Activated CD4-positive, CD25-positive, alpha-beta regulatory T cell (primary cell): ENCODE measurements at places on chromosomes 2 and 18.

DNA sequence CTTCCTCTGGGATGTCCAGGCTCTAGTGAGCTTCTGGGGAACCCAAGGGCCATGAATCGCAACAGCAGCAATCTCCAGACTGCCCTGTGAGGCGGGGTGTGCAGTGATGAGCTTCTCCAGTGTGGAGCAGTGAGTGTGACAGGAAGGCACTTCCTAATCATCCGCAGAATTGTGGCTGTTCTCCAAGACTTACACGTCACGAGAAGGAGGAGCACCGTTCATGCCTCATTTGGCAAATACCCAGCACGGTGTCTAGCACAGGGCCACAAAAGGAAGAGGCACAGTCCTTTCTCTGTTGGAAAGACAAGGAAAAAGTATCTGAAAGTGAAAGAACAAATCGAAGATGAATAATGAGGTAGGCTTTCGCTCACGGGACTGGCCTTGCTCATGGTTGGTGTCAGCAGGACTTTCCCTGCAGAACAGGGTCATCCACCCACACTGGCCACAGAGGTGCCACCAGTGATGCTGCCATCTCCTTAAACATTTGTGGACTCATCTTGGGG is 125.1 kb upstream of the HAAO start:
- no peak for DNase-seq

GRCh38 chr2:174473796-174474195 is 13.0 kb downstream of the GPR155 start:
- no peak for DNase-seq

DNA sequence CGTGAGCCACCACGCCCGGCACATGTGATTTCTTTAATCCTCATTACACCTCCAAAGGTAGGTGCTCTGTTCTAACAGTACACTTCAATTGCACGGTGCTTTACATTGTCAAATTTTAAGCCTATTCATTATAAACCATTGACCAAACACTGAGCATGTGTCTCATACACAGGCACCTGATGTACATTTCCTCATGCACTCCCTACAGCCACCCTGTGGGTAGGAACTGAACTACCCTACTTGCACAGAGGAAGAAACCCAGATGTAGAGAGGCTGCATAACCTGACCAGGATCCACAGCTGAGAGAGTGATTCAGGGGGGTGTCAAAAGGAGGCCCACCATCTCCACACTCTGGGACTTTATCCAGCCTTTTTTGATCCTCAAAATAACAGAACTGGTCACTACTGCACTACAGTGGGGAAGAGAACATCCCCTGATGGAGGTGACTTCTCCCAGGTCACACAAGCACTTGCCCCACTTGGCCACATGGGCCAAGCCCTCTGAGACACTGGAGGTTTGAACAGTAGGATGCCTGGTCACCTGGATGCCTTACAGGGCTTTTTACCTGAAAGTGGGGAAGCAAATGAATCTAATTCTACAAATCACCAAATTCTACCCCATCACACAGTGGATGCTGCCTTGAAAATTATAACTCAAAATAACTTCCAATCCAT is 6.9 kb upstream of the DPYSL5 start:
- no peak for DNase-seq

- DNase-seq = no peak
These were observed 59.8 kb upstream of the RIT2 start for GRCh38 chr18:43175257-43175656.

DNA sequence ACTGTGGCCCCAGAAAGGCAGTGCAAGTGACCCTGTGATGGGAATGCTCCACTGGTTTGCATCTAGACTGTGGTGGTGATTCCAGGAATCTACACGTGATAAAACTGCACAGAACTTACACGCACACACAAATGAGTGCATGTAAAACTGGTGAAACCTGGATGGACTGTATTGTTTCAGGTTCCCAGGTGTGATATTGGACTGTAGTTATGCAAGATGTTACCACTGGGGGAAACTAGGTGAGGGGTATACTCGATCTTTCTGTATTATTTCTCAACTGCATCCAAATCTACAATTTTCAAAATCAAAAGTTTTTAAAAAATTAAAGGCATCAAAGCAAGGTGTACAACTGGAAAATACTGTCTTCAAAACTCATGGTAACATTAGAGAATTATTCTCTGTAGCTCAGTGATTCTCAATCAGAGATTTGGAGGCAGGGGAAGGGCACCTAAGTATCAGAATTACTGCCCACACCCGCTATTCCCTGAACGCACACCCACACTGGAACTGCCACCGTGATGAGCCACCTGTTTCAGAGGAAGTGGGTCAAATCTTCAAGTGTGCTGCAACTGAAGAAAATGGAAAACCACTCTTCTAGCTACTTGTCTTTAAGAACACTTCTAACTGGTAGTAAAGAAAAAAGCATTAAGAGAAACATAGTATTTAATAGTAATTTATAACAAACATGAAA is 26.7 kb downstream of the PTPN2 start:
- no peak for DNase-seq

DNA sequence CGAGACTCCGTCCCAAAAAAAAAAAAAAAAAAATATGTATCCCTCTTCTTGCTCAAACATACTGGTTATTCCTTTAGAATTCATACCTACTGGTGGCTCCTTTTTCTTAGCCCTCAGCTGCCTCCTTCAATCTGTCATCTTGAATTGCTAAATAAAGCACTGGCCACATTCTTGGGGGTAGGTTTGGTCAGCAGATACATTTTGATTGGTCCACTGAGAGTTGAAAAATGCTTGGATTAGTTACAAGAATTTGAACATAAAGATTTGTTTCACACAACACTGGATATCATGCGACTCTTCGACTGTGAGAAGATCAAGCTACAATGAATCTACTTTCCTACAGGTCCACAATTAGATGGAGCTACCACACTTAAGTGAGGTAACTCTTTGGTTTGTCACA is 906.1 kb upstream of the SLC39A10 start:
- no peak for DNase-seq

- DNase-seq = no peak
These were observed 222.4 kb upstream of the RAB12 start for GRCh38 chr18:8386669-8387380.

GRCh38 chr2:145764631-145765030 is 1244.7 kb upstream of the ZEB2 start:
- DNase-seq = no peak

GRCh38 chr18:45320724-45321123 is 294.6 kb upstream of the SLC14A2 start:
- no peak for DNase-seq

GRCh38 chr2:201150454-201151020 is 32.4 kb upstream of the CASP10 start:
- no peak for DNase-seq

- peak; percentile 31 for DNase-seq
These were observed 38.1 kb downstream of the SNED1 start for GRCh38 chr2:241036397-241036963.

DNA sequence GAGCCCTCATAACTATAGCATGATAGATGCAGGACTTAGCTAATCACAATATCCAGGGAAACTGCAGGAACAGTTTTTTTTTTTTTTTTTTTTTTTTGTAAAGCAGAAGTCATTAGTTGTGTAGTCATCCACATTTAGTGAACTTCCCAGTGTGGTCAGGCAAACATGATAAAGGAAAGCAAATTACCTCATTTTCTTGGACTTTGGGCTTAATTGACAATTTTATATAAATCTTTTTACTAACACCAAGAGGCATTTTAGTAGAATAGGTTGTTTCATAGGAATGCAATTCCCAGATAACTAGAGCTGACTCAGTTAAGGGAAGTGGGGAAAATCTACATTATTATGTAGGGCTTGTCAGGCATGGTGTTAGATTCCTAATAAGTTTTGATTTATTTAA is 142.7 kb upstream of the GCFC2 start:
- DNase-seq = no peak

DNA sequence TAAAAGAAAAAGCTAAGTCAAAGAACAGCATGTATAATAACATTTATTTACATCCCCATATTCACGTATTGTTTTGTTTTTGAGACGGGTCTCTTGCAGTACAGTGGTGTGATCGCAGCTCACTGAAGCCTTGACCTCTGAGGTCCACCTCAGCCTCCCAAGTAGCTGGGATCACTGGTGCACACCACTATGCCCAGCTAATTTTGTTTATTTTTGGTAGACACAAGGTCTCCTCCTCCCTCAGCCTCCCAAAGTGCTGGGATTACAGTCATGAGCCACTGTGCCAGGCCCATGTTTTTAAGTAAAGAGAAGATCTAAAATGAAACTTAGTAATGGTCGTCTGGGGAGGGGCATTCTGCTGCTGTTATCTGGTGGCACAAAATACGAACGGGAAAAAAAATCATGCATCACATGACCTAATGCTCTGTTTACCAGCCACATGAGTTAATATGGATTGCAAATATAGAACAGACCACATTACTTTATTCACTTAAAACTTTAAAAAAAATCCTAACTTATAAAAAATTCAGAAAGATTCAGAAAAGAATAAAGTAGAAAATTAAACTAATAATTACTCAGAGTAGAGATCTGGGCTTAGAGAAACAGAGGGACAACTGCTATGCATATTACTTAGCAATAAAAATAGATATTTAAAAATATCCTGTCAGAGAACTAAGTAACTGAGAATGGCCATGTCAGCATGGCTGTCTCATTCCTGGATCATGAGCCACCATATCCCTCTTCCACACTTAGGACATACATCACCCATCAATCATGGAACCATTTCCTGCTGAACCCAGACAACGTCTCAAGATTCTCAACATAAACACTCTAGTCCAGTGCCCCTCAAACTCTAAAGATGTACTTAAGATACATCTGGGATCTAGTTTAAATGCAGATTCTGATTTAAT is 7.3 kb downstream of the MMADHC start:
- no peak for DNase-seq

- DNase-seq = no peak
These were observed 441.7 kb upstream of the SMIM21 start for GRCh38 chr18:75869162-75869561.

GRCh38 chr2:65436824-65437221 is 4.4 kb upstream of the SPRED2 start:
- DNase-seq = no peak

DNA sequence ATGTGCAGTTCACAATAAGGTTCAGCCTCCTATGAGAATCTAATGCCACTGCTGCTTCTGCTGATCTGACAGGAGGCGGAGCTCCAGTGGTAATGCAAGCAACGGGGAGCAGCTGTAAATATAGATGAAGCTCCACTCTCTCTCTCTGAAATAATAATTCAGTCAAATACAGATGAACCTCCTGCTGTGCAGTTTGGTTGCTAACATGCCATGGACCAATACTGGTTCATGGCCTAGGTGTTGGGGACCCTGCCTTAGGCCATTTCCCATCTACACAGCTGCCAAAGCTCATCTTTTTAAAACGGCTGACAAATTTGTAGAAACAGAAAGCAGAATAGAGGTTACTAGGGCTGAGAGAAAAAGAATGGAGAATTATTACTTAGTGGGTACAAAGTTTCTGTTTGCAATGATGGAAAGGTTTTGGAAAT is 10.7 kb upstream of the HNRNPA3 start:
- DNase-seq = no peak

DNA sequence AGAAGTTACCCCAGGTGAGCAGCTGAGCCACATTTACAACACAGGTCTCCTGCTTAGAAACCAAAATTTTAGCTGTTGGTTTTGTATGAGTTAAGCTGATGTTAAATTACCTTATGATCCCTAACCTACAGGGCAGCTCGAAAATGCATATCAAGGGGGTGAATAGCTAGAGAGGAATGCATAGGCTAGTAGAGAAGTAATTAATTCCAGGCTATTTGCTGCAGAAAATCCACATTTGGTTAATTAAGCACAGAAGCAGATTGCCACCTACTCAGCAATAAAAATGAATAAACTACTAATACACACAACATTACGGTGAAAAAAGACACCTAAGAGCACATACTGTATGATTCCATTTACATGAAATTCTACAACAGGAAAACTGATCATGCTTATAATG is 91.4 kb downstream of the OSBPL1A start:
- DNase-seq = no peak

- no peak for DNase-seq
These were observed 210.2 kb downstream of the TSN start for GRCh38 chr2:121965661-121966060.

DNA sequence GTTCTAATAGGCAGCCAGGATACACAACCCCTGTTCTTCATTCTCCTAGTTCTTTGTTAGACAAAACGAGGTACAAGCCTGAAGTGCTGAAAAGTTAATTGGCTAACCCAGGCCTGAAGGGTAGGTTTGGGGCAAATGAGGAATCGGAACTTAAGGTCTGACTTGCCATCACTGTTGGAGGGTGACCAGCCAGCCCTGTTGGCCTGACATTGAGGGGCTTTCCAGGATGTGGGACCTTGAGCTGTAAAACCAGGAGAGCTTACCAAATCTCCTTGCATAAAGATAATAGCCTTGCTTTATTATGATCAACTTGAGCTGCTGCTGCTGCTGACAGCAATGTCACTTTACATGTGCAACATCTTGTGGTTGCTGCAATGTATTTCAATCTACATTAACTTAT is 256.0 kb downstream of the VAPA start:
- DNase-seq = no peak

GRCh38 chr2:117832905-117833613 is 18.6 kb downstream of the DDX18 start:
- DNase-seq = no peak

DNA sequence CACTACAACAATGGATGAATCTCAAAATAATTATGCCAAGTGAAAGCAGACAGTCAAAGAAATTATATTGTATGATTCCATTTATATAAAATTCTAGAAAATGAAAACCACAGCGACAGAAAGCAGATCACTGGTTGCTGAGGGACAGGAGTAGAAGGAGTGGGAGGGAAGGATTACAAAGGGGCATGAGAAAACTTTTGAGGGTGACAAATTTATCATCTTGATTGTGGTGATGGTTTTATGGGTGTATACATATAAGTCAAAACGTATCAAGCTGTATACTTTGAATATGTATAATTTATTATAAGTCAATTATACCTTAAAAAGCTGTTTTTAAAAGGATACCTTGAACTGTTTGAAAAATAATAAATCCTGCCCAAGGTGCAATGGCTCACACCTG is 27.7 kb downstream of the ATF2 start:
- no peak for DNase-seq

GRCh38 chr2:57180042-57180567 is 866.5 kb upstream of the VRK2 start:
- no peak for DNase-seq

- DNase-seq = no peak
These were observed 29.2 kb upstream of the TEX44 start for GRCh38 chr2:231563378-231563961.

DNA sequence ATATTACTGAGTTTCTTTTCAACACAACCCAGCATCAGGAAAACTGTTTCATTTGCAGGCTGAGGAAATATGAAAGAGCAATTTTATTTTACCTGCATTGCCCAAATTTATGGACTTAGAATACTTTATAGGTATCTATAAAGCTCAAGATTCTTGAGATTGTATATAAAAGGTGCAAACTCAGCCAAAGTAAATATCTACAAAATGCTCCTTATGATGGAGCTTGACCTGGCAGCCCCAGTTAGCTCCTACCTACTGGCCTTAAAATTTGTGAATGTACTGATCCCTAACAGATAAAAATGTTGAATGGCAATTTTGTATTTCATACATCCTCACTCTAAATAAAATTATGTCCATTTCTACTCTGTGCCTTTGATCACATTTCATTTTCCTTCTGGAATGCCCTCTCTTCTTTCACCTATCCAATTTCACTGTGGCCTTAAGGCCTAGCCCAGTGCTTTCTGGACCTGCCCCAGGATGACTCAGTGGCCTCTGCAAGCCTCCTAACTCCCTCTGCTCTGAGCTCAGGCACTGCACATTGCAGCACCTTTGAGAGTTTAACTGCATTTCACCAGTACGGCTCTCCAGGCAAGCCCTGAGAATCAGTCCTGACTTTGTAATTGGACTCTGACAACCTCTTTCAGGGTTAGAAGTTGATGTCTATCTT is 125.9 kb downstream of the ANTXR1 start:
- no peak for DNase-seq

- no peak for DNase-seq
These were observed 198.4 kb downstream of the RBM43 start for GRCh38 chr2:151063271-151063670.
